T-helper 1 cell (primary cell): ENCODE measurements at places on chromosomes 1 and 21.

DNA sequence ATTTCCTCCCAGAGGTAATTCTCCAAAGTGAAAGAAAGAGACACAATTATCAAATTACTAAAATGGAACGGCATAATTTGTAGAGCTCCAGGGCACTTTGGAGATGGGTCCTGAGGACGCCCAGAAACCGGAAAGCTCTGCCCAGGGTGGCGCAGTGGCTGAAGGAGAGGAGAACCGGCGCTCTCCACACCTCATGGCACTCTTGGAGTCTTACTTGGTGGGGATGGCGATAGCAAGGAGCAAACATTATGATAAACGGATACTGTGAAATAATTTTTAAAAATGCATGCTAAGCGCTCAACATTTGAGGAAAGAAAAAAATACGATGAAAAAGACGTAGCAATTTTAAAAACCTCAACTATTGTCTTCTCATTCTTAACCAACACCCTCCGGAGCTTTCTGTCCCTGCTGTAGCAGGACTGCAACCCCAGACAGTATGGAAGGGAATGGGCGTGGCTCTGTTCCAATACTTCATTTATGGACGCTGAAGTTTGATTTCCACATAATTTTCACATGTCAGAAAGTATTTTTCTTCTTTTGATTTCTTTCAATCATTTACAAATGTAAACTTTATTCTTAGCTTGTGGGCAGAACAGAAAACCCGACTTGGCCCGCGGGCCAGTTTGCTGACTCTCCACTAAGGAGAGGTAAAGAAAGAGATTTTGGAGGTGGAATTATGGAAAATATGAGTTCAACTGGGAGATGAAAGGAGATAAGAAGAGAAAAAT is 1.1 kb downstream of the S100A11 start:
- no peak for DNase-seq

GRCh38 chr1:78142736-78143135 is 97.0 kb downstream of the GIPC2 start:
- DNase-seq: no peak

DNA sequence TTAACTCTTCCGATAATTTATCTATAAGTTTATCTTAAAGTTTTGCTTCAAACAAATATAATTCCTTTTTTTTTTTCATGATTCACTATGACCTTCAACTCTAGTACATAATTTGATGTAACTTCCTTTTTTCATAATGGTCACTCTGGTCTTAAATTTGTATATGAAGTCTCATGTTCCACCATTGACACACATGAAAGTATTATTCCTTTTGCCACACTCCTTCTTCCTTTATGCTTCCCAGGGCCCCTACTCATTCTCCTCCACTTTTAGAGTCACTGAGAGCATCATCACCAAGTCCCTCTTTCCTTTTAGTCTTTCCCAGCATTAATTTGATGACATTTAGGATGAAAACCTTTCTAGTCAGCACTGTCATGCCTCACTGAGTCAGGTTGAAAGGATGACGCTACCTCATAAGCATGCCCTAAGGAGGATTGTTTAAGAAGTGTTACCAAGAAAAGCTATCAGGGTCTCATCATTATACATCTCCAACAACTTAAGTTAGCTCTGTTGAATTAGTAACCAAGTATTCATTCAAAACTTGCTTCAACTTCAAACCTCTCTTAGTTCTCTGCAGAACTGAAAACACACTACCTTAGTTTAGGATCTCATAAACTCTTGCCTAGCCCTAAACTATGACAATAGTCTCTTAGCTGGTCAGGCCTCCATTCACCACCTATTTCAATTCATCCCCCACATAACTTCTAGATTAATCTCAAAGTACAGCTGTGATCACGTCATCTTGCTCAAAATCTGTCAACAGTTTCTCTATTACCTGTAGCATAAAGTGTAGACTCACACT is 14.5 kb downstream of the AUNIP start:
- DNase-seq: no peak

GRCh38 chr1:226063977-226064815 is 1.7 kb downstream of the H3-3A start:
- no peak for DNase-seq

- DNase-seq: no peak
These were observed 3.0 kb downstream of the GNG12 start for GRCh38 chr1:67830226-67830625.

DNA sequence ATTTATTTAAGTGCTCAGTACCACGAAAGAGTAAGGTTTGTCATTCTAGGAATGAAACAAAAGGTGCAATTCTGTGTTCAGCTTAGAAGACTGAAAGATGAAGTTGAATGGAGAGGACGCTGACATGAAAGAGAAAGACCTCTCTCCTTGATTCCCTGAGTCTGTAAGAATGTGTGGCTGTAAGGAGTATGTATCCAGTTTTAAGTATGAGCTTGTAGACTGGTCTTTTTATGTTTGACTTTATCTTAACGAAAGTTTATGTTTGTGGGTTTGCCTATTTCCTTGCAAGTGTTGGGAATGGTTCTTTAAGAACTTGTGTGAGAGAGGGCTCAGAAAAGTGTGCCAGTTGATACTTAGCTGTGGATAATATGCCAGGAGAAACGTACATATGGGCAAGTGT is 1.4 kb downstream of the CHD1L start:
- no peak for DNase-seq

DNA sequence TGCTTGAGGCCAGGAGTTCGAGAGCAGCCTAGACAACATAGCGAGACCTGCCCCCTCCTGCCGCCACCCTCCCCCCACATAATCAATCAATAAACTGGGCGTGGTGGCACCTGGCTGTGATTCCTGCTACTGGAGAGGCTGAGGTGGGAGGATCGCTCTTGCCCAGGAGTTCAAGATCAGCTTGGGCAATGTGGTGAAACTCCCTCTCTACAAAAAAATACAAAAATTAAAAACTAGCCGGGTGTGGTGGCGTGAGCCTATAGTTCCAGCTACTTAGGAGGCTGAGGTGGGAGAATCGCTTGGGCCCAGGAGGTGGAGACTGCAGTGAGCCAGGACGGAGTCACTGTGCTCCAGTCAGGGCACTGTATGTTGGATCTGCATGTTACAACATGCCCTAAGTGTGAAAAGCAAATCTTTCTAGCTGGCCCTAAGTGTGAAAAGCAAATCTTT is 7.0 kb upstream of the MDM4 start:
- DNase-seq: no peak

DNA sequence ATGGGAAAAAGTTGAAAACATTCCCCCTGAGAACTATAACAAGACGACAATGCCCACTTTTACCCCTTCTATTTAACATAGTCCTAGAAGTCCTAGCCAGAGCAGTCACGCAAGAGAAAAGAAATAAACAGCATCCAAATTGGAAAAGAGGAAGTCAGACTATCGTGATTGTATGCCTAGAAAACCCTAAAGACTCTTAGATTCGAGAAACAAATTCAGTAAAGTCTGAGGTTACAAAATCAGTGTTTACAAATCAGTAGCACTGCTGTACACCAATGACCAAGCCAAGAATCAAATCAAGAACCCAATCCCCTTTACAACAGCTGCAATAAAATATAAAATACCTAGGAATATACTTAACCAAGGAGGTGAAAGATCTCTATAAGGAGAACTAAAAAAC is 72.4 kb downstream of the POU2F1 start:
- no peak for DNase-seq

DNA sequence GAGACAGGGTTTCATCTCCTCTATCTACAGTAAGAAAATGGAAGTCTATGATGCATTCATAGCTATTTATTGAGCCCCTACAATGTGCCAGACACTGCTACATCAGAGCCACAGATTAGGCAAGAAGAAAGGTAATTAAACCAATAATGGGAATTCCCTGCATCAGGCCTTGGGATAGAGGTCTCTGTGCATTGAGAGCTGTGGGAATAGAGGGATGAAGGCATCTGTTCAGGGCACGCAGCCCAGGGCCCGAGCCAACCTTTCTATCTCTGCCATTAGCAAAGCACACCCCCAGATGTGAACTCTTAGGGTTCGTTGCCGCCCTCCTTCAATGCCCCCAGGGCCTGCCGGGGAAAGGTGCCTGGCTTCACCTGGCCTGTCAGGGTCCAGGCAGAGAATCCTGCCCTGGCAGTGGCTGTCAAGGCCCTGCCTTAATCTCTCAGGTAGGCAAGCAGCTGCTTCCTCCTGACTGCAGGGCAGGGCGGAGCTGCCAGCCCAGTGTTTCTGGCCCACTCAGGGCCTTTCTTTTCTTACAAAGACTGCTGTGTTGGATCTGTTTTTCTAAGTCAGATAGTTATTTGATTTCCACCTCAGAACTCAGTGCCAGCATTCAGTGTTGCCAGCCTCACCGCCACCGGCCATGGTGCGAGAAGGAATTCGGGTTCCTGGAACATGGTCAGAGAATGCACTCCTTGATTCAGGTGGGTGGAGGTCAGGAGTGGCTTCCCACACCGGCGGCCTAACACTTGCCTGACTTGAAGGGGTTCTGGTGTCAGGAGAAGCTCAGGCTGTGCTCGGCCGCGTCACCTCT is 76.1 kb downstream of the PGM1 start:
- DNase-seq: no peak

GRCh38 chr1:246338546-246338945 is 168.5 kb downstream of the SMYD3 start:
- peak; percentile 40 for DNase-seq

- DNase-seq: no peak
These were observed 11.2 kb downstream of the C1orf198 start for GRCh38 chr1:230857077-230857476.

GRCh38 chr1:175221557-175222175 is 29.1 kb upstream of the KIAA0040 start:
- no peak for DNase-seq

DNA sequence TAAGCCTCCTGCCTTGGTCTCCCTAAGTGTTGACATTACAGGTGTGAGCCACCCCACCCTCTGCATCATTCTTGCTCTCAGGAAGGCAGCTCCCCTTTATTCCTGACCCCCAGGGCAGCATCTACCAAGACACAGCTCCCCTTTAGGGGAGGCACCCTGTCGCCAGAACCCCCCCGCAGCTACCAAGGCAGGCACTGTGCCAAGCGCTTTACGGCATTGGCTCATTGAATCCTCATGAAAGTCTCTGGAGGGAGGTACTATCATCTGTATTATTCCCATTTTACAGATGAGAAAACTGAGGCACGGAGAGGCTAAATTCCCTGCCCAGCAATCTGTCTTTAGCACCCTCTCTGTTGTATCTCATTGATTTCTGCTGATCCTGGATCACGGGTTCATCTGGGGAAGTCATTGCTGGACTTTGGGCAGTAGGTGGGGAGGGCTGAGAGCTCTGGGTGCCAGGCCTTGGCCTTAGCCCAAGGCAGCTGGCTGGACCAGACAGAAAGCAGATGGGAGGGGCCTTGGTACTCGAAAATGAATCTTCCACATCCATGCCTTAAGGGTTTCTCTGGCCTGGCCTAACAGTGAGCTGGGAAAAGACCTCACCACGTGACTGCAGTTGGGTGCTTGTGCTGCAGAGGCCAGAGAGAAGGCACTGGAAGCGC is 5.9 kb downstream of the PLOD1 start:
- no peak for DNase-seq

GRCh38 chr1:46070164-46070814 is 62.1 kb downstream of the PIK3R3 start:
- no peak for DNase-seq

DNA sequence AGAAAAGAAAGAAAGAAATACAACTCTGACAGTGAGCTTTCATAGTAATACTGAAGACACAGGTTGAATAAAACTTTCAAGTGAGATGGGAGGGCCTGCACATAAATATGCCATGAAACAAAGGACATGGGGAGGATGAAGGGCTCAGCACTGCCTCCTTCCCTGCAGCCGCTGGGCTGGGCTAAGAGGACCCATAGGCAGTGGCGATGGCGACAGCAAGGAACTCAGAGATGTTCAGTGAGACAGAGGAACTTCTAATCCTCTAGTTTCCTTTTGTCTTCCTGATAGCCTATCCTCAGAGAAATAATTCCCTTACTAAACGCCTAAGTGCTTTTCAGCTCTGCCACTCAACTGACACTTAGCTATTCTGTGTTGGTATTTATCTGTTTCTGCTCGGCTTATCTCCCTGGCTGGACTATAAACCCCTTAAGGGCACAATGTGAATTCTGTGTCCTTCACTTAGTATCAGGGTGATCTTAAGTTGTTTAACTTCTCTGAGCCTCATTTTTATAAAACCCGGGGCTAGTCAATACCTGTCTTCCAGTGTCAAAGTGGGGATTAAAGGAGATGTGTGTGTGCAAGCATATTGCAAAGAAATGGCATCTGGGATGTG is 24.4 kb upstream of the IER5 start:
- DNase-seq: no peak

- no peak for DNase-seq
These were observed 45.4 kb upstream of the DIP2A start for GRCh38 chr21:46413365-46413696.

DNA sequence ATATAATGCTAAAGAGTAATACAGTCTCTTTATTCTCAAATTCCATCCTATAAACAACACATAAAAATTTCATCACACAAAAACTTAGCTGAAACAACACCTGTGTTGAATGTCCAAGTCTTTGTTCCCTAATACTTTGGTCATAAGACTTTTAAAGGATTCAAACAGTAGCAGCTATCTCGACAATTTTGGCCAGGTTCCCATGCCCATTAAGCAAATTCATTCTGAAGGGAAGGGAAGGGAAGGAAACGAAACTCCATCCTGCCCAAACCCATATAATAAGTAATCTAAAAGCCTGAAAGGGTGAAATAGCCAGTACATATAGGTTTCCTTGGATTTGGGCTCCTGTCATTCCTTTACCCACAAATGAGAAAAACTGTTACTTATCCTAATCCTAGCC is 7.5 kb downstream of the IVNS1ABP start:
- no peak for DNase-seq

GRCh38 chr1:34292472-34292871 is 115.8 kb downstream of the C1orf94 start:
- no peak for DNase-seq

- DNase-seq: no peak
These were observed 151.1 kb downstream of the PCNX2 start for GRCh38 chr1:233144434-233144833.

- peak; percentile 5 for DNase-seq
These were observed 21.3 kb downstream of the COL6A2 start for GRCh38 chr21:46119144-46119636.

DNA sequence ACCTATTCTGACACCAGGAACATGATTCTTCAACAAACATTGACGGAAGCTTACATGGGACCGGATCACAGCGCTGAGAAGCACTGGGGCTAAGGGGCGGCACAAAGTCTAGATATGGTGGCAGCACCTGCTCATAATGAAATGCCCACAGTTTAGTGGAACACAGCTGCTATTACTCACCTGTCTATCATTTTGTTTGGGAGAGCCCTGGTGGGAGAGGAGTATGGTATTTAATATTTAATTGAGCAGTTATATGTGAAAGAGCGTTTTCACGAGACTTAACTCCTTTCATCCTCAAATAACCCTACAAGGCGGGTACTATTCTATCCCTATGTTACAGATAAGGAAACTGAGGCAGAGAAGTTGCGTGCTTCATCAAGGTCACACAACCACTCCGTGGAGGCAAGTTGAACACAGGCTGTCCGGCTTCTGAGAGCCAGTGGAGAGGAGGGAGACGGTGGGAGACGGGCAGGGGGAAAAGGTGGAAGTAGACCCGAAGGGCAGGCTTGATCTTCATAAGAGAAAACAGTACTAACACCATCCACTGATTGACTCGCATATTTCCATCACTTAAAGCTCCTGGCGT is 790 bp upstream of the TSNAX start:
- no peak for DNase-seq
